ENCODE measurements at places on chromosomes 2 and 18.

DNA sequence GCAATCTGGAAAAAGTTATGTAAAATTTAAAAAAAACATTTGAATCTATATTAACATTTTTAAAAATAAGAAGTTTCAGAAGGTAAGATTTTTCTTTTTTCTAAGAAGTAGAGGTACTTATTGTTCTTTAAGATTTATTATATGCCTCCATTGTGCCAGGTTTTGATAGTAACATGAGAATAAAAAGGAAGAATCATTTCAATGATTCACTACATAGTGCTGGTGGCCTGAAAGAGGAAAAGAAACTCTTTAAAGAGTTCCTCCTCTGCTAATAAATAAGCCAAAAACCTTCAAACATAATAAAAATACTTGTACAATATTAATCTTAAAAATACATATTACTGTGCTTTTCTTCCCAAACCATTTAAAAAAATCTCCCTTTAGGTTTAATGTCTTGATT, 69.0 kb downstream of the ANKRD44 start:
- DNase-seq, result no peak

- no peak for DNase-seq
These were observed 19.1 kb downstream of the IL1R2 start for GRCh38 chr2:102010902-102011301.

DNA sequence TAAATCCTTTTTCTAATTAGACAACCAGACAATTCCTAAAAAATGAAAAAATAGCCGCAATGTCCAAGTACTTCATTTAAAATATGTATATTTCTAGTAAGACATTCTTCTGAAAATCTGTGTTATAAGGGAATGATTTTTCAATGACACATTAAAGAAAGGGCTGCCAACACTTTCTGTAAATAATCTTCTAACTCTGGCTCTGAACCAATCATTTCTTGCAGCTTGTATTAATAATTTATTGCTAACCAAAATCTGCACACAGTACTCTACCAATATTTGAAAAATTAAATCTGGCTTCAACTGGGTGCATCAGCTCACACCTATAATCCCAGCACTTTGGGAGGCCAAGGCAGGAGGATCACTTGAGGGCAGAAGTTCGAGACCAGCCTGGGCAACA, 8.3 kb downstream of the NFU1 start:
- no peak for DNase-seq

- no peak for DNase-seq
These were observed 826.2 kb upstream of the DDX18 start for GRCh38 chr2:116988303-116988702.

- no peak for DNase-seq
These were observed 30.1 kb downstream of the NCK2 start for GRCh38 chr2:105774781-105775337.

- no peak for DNase-seq
These were observed 306.2 kb upstream of the CXCR4 start for GRCh38 chr2:136424112-136424511.

Measured in cerebellar nuclear complex (tissue), 1 donor.